Stimulated activated CD4-positive, alpha-beta T cell treated with anti-CD3 and anti-CD28 coated beads, Interleukin-1b, Interleukin-23, amount 100 ng/mL, for 1 hour (primary cell): ENCODE measurements at places on chromosomes 2 and 18.

GRCh38 chr2:108377401-108377800, 353 bp upstream of the SULT1C4 start:
- DNase-seq = no peak

DNA sequence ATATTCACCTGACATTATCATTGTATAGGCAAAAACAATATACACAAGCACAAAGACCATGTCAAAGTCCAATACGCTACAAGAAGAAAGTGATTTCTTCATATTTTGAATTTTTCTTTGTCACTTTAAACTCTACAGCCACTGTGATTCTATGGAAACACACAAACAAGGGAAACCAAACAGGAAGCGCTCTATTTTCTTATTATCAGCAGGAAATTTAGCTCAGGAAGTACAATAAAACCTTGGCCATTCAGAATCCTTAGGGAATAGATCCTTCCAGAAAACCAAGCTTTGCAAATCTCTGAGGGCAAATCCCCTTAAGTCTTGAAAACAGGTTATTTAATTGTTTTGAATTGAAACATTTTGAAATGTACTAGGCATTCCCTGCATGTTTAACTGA, 336.2 kb downstream of the EPHA4 start:
- DNase-seq = no peak

GRCh38 chr2:127627740-127628571, 18.0 kb upstream of the GPR17 start:
- no peak for DNase-seq

DNA sequence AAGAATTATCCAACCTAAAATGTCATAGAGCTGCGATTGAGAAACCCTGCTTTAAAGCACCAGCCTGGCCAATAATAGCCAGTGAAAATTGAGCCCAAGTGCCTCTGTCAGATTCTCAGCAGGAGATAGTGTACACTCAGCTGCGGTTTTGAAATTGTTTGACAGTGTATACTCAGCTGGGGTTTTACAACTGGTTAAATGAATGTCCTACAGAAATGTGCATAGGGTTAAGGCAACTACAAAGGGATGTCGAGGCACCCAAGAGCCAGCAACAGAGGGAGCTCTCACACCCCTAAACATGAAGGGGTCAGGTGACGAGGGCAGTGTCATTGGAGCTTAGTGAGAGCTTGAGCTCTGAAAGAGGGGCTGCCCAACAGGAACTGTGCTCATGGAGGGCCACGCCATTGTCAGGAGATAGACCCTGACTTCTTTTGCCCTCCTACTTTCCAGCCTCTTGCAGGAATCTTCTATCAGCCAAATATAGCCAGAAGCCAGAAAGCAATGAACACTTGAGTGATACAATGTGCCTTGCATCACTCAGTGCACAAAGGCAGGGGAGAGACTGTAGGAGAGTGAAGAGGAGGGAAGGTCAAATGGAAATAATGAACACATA, 15.1 kb downstream of the ACTG2 start:
- no peak for DNase-seq

- DNase-seq = no peak
Observed at GRCh38 chr2:8126783-8127182, 555.1 kb upstream of the ID2 start.

DNA sequence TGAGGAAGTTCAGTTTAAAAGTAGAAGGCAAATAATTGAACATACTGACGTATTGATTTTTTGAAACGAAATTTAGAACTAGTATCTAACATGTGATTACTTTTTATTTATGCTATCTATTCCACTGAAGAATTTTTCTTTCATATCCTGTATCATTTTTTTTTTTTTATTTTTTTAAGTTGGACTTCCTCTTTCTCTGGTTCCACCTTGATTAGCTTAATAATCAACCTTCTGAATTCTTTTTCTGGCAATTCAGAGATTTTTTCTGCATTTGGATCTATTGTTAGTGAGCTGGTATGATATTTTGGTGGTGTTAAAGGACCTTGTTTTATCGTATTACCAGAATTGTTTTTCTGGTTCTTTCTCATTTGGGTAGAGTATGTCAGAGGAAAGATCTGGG, 411.2 kb downstream of the SOX11 start:
- no peak for DNase-seq

GRCh38 chr2:144274131-144274530, 245.8 kb downstream of the ZEB2 start:
- no peak for DNase-seq

DNA sequence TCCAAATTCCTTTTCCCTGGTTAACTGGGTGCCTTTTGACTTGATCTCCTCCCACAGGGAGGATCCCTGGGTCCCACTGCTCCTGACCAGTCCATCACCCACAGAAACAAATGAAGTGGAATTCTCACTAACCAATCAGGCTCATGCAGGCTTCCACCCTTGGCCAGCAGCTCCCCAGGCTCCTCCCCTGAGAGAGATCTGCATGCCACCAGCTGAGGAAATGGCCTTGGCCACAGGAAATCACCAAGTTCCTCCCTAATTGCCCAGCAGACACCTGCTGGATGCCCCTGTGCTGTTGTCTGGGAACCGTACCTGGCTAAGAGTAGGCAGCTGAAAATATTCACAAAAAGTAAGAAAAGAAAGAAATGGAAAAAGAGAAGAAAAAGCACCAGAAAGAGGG, 207.4 kb downstream of the NCK2 start:
- DNase-seq = no peak

DNA sequence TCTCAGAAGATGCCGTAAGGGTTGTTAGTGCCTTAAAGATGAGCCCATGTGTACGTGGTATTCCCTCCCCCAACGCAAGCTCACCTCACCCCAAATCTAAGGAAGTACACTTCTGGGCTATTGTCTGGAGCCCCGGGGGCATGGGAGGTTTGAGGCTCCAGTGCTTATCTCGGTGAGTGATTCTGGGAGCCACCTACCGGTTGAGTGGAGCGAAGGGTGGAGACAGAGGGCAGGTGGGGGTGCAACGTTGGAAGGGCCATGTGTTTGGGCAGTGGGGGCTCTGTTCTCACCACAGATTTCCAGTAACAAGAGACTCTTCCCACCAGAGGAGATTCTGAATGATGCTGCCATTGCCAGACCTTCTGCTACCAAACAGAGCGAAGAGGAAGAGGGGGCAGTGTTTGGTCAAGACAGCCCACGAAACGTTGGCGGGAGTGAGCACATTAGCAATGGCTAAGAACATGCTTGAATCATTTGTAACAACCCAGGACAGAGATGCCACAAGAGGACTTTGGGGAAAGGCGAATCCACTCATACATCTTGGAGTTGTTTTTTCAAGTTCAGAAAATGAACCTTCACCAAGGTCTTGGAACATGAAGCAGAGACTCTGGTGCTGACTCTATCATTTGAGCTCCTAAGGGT, 38.7 kb downstream of the TWIST2 start:
- DNase-seq = no peak

- no peak for DNase-seq
Observed at GRCh38 chr2:10343658-10344057, 41.0 kb downstream of the HPCAL1 start.

- DNase-seq = no peak
Observed at GRCh38 chr2:98377544-98377943, 31.3 kb downstream of the CNGA3 start.

- no peak for DNase-seq
Observed at GRCh38 chr2:160289126-160289525, 89.1 kb upstream of the ITGB6 start.

- DNase-seq = no peak
Observed at GRCh38 chr2:105783972-105784371, 39.3 kb downstream of the NCK2 start.
